ENCODE measurements at places on chromosomes 1 and 21.

- H3K4me1 ChIP-seq, result peaks cover 23% of the 10 kb centered on the region
- H3K4me3 ChIP-seq, result no peak overlapping the region
- peak overlapping the region; percentile 77 for H3K27ac ChIP-seq
- H3K36me3 ChIP-seq, result no peaks in the 10 kb centered on the region
- DNase-seq, result no peak
These were observed 24.9 kb upstream of the CTBS start for GRCh38 chr1:84598846-84599741.

DNA sequence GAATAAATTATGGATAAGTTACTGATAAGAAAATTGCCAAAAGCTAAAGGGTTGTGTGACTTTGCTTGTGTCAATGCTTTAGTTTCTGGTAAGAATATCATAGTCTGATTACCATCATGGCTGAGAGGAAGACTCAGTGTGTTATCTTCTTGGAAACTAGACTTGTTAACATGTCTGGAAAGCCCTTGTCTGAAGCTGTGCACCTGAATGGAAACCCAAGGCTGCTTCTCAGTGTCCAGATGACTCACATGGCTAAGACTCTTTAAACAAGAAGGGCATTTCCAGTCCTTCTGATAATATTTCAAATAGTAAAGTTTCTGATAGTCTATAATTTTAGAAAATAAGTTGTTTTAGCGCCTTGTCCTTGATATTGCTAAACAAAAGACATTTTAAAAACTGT is 1092.7 kb downstream of the PLA2G4A start:
- H3K36me3 ChIP-seq, result no peaks in the 10 kb centered on the region
- H3K4me1 ChIP-seq, result no peaks in the 10 kb centered on the region
- H3K27ac ChIP-seq, result no peak overlapping the region
- no peak for DNase-seq
- no peak overlapping the region for H3K4me3 ChIP-seq

DNA sequence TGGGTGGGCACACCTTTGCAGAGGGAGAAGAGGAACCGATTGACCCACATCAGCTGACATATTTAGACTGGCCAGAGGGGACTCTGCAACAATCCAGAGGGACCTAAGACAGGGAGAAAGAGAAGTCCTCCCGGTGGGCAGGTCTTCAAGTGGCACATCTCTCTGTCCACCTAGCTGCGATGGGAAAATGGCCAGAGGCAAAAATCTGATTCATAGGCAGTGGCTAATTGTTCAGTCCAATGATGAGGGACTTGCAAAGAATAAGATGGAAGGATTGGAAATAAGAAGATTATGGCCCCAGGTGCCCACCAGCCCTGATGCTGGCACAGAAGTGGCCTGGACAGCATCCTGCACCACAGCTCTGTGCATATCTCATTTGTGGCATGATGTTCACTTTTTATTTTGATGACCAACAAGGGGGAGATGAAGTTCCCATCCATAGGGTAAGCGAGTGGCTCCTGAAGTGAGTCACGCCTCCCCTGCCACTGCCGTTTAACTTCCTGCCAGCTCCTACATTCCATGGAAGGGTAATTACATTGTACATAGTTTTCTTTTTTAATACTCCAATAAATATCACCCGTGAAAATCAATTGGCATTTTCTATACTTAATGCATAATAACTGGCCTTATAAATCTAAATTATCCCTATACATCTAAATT is 659.6 kb downstream of the MATN1 start:
- no peak overlapping the region for H3K4me3 ChIP-seq
- H3K27me3 ChIP-seq, result no peaks in the 10 kb centered on the region
- H3K4me1 ChIP-seq, result no peaks in the 10 kb centered on the region
- no peaks in the 10 kb centered on the region for H3K36me3 ChIP-seq
- DNase-seq, result no peak

GRCh38 chr21:33840771-33841170 is 74.8 kb downstream of the ATP5PO start:
- no peak overlapping the region for H3K4me3 ChIP-seq
- H3K27ac ChIP-seq, result no peak overlapping the region
- no peaks in the 10 kb centered on the region for H3K27me3 ChIP-seq
- H3K4me1 ChIP-seq, result peaks cover 41% of the 10 kb centered on the region
- peaks cover 12% of the 10 kb centered on the region for H3K36me3 ChIP-seq
- no peak for DNase-seq

DNA sequence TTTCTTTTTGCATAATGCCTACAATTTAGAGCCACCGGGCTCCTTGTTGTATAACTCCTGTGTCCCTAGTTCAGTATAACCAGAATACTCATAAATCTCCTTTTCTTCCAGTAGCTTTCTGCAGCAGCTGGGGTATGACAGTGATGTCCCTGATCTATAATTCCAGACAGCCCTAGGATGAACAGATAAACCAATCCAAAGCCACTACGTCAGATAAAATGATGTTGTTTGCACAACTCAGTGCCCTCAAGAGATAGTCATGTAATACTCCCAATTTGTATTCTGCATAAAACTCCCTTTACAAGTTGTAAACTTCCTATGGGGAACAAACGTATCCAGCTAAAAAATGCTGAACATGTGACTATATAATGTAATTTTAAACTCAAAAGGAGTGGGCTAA is 44.7 kb downstream of the ZNF326 start:
- no peaks in the 10 kb centered on the region for H3K27me3 ChIP-seq
- DNase-seq, result no peak
- no peak overlapping the region for H3K27ac ChIP-seq
- H3K36me3 ChIP-seq, result no peaks in the 10 kb centered on the region

DNA sequence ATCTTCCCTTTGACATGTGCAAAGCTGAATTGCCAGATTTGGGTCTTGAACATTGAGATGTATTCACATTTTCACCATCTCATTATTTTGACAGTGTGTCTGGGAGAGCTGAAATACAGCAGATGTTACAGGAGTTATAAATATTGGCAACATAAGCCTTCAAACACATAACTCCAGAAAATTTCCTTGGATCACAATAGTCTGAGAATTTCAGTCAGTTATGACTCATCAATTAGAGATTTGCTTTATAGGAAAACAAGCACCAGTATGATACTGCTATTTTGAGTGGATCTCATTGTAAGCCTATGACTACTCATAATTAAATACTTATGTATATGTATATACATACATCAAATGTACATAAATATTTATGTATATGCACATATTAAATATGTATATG is 1171.8 kb downstream of the AMY1C start:
- H3K36me3 ChIP-seq, result no peaks in the 10 kb centered on the region
- no peak overlapping the region for H3K27ac ChIP-seq
- H3K4me1 ChIP-seq, result no peaks in the 10 kb centered on the region
- DNase-seq, result no peak
- no peak overlapping the region for H3K4me3 ChIP-seq

DNA sequence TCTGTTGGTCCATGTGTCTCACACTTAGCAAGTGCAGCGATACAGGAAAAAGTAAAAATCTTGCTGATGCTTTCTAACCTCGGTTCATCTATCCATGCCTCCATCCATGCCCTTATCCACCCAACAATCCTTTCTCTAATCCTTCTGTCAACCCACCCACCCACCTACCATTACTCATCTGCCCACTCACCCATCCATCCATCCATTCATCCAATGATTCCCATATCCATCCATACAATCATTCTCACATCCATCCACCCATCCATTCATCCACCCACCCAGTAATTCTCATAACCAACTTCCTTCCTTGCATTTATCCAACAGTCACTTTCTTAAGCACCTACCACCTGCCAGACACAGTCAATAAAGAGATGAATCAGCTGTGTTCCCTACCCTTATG is 6.1 kb upstream of the IGSF21 start:
- H3K27ac ChIP-seq, result no peak overlapping the region
- no peaks in the 10 kb centered on the region for H3K4me1 ChIP-seq
- no peak for DNase-seq
- H3K27me3 ChIP-seq, result no peaks in the 10 kb centered on the region

- H3K4me1 ChIP-seq, result peaks cover 52% of the 10 kb centered on the region
- H3K27ac ChIP-seq, result peak overlapping the region; percentile 87
- no peak for DNase-seq
- no peaks in the 10 kb centered on the region for H3K27me3 ChIP-seq
These were observed 999 bp downstream of the THAP3 start for GRCh38 chr1:6625584-6626149.

DNA sequence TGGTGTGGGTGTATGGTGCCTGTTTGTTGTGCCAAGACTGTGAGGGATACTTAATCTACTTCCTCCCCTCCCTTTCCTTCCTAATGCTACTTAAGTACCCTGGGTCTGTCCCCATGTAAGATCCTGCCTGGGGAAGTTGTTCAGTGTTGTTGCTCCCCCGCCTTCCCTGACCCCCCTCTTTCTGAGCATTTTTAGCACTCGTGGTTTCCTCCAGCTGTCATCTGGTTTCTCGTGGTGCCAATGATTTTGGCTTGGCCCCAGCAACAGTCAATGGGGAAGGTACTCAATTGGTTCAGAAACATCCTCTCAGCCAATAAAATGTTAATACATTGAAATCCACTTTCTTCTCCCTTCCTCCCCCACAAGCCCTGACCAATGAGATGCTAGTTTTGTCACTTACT is 8.0 kb upstream of the B4GALT3 start:
- DNase-seq, result peak; percentile 85
- H3K27ac ChIP-seq, result peak overlapping the region; percentile 44
- H3K27me3 ChIP-seq, result no peaks in the 10 kb centered on the region
- H3K36me3 ChIP-seq, result no peaks in the 10 kb centered on the region
- H3K4me3 ChIP-seq, result no peak overlapping the region
- no peaks in the 10 kb centered on the region for H3K4me1 ChIP-seq

- no peak for DNase-seq
- H3K27me3 ChIP-seq, result peaks cover 11% of the 10 kb centered on the region
- no peaks in the 10 kb centered on the region for H3K36me3 ChIP-seq
- no peaks in the 10 kb centered on the region for H3K4me1 ChIP-seq
- H3K4me3 ChIP-seq, result no peak overlapping the region
- no peak overlapping the region for H3K27ac ChIP-seq
These were observed 54.2 kb downstream of the SLC2A1 start for GRCh38 chr1:42904434-42904833.

DNA sequence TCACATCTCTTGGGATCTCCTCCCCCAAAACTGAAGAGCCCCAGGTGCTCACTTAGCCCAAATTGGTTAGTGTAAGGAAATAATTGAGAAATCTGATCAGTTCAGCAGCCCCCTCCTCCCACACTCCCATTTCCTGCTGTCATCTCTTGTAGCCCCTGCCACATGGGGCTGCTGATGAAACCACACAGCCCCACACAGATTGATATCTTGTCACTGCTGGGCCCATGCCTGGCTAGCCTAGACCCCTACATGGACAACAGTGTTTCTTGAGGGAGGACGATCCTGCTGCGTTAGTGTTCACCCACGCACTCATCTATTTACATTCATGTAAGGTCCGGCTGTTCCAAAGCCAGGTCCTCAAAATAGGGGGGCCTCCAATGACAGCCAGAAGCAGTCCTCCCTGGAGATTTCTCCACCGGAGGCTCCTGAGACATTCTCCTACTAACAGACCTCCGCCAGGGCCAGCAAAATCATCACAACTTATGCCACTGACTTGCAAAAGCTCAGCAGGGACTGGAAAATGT is 23.9 kb upstream of the RXRG start:
- no peaks in the 10 kb centered on the region for H3K36me3 ChIP-seq
- H3K27ac ChIP-seq, result no peak overlapping the region
- no peak for DNase-seq
- no peak overlapping the region for H3K4me3 ChIP-seq
- no peaks in the 10 kb centered on the region for H3K4me1 ChIP-seq
- H3K27me3 ChIP-seq, result no peaks in the 10 kb centered on the region

- no peak for DNase-seq
- H3K27me3 ChIP-seq, result no peaks in the 10 kb centered on the region
- H3K36me3 ChIP-seq, result no peaks in the 10 kb centered on the region
These were observed 1358.5 kb downstream of the NCAM2 start for GRCh38 chr21:22356663-22357062.

DNA sequence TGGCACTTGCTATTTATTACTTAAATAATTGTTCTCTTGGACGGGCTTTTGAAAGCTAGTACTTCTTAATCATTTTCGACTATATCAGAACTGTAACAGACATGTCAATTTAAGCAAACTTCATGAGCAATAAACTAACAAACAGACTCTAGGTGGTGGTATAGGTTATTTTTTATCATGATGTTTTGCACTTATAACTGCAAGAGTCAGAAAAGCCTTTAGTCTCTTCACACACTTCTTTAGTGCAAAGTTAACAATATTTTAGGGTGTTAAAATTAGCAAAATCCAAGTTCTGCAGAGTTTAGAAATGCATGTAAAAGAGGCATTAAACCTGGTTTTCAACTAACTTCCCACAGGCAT is 2.2 kb downstream of the NRIP1 start:
- no peaks in the 10 kb centered on the region for H3K36me3 ChIP-seq
- H3K4me3 ChIP-seq, result no peak overlapping the region

- no peaks in the 10 kb centered on the region for H3K4me1 ChIP-seq
- H3K27ac ChIP-seq, result no peak overlapping the region
- no peak overlapping the region for H3K4me3 ChIP-seq
- DNase-seq, result no peak
- H3K27me3 ChIP-seq, result no peaks in the 10 kb centered on the region
These were observed 838.2 kb upstream of the B3GALT2 start for GRCh38 chr1:194024659-194025058.

DNA sequence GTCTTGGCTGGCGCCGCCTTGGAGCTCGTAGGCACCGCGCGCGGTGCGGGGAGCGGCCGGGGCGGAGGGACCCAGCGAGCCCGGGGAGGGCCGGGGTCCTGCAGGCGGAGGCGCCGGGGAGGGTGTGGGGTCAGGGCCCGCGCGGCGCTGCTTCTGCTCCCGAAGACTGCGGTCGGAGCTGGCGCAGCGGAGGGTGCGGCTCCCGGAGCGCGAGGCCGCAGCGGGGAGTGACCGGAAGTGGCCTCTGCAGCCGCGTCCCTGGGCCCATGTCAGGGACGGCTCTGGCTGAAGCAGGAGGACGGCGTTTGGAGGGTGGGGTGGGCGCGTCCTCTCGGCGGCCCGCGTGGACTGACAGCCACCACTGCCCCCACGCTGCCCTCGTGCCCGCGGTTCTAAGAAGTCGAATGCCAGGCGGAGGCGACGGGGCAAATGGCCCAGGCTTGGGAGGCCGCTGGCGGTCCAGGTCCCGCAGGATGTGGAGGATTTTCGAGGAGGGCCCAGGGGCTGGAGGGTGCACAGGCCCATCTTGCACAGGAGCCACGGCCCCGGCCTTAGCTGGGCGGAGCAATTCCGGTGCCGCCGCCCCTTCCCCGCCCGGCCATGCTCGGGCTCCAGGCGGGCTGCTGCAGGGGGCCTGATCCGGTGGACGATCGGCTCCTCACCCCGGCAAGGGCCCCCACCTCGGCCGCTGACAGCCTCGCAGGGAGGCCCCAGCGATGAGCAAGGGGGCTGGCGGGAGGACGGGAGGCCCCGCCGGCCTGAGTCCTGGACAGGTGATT is 7.7 kb upstream of the ZNF669 start:
- peak; percentile 63 for DNase-seq
- no peaks in the 10 kb centered on the region for H3K27me3 ChIP-seq
- peak overlapping the region; percentile 95 for H3K27ac ChIP-seq
- no peaks in the 10 kb centered on the region for H3K36me3 ChIP-seq
- H3K4me1 ChIP-seq, result peaks cover 9% of the 10 kb centered on the region

- no peak overlapping the region for H3K4me3 ChIP-seq
- H3K27me3 ChIP-seq, result no peaks in the 10 kb centered on the region
- H3K4me1 ChIP-seq, result no peaks in the 10 kb centered on the region
- no peak for DNase-seq
- no peaks in the 10 kb centered on the region for H3K36me3 ChIP-seq
These were observed 57.2 kb upstream of the LRRN2 start for GRCh38 chr1:204742676-204743251.

- H3K4me3 ChIP-seq, result no peak overlapping the region
- no peaks in the 10 kb centered on the region for H3K27me3 ChIP-seq
- H3K27ac ChIP-seq, result no peak overlapping the region
- no peaks in the 10 kb centered on the region for H3K36me3 ChIP-seq
These were observed 57.3 kb downstream of the PKN2 start for GRCh38 chr1:88741413-88741812.

- no peaks in the 10 kb centered on the region for H3K27me3 ChIP-seq
- peaks cover 34% of the 10 kb centered on the region for H3K4me1 ChIP-seq
- H3K27ac ChIP-seq, result peak overlapping the region; percentile 56
These were observed 47.8 kb downstream of the PRRX1 start for GRCh38 chr1:170711682-170712081.
